ENCODE measurements at places on chromosomes 4 and X.

DNA sequence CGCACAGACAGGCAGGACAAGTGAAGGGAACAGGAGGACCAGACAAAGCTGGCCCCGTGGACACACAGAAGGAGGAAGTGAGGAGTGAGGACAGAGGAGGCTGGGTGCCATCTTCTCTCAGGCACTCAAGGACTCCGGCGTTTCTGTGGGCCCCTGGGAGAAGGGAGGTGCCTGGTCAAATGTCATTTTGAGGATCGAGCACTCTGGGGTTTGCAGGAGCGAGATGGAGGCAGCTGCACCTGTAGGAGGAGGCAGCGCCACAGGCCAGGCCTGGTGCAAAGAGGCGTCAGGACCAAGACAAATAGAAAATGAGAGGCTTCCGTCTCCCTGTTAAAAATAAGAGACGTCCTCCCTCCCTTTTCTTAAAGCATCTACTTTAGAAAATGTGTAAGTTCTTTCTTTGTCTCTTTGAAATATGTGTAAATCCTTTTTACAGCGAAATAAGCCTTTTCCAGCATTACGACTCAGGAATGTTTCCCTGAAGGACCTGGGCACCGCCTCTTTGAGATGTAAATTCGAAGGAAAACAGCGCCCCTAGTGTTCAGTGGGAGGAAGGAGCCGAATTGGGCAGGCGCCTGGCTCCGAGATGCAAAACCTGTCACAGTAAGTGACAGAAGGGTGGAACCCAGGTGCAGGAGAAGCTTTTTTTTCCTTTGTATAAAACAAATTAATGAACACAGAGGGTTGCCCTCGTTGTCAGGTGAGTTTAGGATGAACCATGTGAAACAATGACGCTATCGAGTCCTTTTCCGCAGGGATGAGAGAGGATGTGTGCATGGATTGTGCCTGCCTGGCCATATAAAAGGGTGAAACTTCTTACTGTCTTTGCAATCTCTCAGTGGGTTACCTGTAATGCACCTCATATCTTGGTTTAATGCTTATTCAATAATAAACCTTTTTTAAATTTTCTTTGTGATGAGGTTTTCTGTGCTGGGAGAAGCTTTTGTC, 1.4 kb upstream of the C4orf50 start:
- peak; percentile 57 for DNase-seq

- no peak for DNase-seq
Measured at GRCh38 chr4:25280210-25280609, 32.4 kb upstream of the ZCCHC4 start.

- no peak for DNase-seq
Measured at GRCh38 chrX:7926914-7927258, 327 bp downstream of the PNPLA4 start.

DNA sequence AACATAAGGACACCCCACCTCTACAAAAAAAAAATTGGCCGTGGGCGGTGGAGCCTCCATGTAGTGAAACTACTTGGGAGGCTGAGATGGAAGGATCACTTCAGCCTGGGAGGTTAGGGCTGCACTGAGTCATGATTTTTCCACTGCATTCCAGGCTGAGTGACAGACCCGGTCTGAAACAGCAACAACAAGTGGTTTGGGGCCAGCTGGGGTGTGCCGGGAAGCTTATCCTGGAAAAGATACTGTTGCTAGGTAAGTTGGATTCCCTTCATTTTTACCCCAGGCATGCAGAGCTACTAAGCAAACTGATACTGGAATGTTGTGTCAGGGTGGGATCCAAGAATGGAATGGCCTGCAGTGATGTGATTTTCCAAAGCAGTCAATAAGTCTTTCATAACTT, 57.0 kb downstream of the XAGE2 start:
- DNase-seq, result no peak

GRCh38 chr4:125421547-125421946, 106.8 kb downstream of the FAT4 start:
- DNase-seq, result no peak

- no peak for DNase-seq
Measured at GRCh38 chrX:119687661-119688413, 5.1 kb downstream of the SEPTIN6 start.

GRCh38 chr4:85952972-85953650, 406.7 kb downstream of the MAPK10 start:
- no peak for DNase-seq

DNA sequence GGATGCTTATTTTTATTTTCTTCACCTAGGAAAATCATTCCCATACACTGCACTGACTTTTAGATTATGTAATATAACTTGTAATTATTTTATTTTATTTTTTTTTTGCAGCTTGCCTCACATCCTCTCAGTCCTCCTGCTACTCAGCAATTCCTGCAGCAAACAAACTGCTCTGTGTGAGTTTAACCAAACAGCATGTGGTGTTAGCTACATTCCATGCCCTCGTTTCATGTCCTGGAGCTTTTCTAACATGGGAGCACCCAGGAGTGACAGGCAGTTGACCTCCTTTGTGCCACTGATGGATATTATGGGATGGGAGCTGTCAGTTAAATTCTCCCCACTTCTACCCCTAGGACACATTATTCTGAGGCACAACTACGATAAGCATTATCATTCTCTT, 24.8 kb downstream of the CXCL1 start:
- DNase-seq, result no peak

DNA sequence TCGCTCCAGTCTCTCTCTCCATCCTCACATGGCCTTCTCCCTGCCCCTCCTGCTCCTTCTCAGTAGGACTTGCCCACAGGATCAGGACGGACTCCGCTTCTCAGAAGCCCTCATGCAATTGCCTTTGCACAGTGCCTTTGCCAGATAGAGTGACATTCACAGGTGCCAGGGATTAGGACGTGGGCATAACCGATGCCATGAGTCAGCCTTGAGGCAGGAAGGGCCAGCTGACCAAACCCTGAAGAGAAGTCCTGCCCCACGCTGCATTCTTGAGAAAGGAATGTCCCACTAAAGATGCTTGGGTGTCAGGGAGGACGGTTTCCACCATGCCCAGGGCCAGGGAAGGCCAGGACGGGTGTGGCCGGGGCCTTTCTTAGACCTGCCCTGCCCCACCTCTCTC, 6.6 kb upstream of the GRPEL1 start:
- no peak for DNase-seq

GRCh38 chr4:26682436-26682835, 98.6 kb downstream of the TBC1D19 start:
- no peak for DNase-seq

DNA sequence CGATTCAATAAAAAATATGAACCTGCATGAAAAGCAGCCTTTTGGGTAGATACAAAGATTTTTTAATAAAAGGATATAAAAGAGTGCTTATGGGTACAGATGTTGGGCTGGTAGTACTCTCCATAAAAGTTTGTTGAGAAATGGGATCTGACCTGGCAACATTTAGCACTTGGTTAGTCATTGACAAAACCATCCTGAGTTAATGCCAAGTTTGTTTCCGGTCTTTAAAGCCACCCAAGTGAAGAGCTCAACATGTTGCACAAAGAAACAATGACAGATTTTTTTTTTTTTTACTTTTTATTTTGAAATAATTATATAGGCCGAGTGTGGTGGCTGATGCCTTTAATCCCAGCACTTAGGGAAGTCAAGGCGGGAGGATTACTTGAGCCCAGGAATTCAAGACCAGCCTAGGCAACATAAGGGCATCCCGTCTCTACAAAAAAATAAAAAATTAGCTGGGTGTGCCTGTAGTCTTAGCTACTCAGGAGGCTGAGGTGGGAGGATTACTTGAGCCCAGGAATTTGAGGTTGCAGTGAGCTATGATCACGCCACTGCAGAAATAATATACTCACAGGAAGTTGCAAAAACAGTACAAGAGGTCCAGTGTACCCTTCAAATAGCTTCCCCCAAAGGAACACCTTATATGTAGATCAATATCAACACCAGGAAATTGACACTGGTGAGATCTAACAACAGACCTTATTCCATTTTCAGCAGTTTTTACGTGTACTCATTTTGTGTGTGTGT, 16.6 kb downstream of the CHST7 start:
- DNase-seq, result no peak

DNA sequence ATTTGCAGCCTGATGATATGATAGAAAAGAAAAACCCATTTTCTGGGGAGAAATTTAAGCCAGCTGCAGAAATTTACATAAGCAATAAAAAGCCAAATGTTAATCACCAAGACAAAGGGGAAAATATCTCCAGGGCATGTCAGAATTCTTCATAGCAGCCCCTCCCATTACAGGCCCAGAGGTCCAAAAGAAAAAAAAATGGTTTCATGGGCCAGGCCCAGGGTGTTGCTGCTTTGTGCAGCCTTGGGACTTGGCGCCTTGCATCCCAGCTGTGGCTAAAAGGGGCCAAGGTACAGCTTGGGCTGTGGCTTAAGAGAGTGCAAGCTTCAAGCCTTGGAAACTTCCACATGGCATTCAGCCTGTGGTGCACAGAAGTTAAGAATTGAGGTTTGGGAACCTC, 97.9 kb upstream of the CDX4 start:
- DNase-seq, result no peak

DNA sequence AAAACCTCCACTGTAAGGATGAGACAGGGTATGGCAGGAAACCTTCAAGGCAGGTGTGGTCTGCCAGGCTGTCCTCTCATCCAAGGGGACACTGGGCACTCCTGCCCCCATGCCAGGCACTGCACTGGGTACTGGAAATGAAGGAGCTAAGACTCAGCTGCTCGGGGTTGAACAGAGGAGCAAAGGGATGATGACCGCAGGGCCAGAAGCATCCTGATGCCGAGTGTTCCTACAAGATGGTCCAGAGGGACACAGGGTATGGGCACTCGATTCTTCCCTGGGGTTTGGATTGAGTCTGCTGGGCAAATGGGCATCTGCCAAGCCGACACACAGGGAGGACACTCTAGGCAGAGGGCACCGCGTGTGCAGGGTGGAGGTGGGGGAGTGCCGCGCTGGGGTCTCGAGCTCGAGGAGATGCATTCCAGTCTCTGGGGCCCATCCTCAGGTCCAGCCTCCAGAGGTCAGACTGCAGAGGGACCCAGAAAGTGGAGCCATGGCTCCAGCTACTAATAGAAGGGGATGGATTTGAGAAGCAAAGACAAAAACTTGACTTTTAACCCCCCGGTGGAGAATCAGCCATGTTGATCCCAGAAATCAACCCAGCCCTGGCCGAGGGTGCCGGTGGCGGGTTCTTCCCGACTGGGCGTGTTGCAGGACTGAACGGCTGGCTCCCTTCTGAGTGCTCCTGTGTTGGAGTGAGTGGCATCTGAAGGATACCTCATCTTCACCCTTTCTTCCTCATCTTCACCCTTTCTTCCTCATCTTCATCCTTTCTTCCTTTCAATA, 247.0 kb downstream of the AFAP1 start:
- no peak for DNase-seq

GRCh38 chr4:128770807-128771206, 38.7 kb upstream of the JADE1 start:
- no peak for DNase-seq

- no peak for DNase-seq
Measured at GRCh38 chr4:152763796-152764195, 15.7 kb downstream of the TIGD4 start.

DNA sequence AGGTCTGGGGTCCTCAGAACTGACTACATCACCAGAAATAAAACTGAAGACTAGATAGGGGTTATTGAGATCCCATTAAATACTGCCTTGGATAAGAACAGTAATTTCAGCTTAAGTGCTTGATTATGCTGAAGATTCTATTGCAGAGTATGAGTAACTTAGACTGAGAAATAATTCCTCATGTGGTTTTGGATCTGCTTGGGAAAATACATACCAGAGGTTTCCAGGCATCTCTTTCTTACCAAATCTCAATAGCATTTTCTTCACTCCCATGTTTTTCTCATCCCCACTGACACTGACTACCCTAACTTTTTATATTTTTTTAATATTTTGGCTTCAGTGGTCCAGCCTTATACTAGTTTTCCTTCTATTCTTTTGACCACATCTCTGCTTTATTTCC, 92.0 kb upstream of the TEX13D start:
- no peak for DNase-seq

DNA sequence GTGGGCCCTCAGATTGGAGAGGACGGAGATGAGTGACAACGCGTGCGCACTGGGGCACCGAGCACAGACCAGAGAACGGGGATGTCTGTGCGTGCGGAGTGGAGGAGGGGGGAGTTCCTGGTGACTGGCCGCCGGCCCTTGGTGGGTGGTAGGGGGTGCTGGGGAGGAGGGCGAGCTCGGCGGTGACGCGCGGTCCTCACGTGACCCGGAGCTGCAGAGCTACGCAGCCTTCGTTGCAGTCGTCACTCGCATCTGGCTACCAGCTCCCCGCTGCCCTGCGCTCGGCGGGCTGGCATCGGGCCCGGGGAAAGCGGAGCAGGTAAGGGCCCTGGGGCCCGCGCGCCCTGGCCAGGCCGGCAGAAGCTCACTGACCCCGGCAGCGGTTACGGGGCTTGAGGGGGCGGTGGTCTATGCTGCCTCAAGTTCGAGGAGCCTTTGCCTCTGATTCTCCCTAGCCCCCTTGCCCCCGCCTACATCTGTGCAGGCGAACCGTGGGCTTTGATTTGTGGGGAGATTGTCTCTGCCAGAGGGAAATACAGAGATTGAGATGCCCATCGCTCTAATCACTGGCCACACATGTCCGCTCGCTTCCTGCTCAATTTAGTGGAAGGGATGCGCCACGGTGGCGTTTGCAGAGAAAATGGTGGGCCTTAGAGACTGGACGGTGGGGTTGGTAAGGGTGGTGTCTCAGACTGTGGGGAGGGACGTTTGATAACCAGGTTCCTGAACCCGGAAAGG, at the start of gene ARMCX4:
ARMCX4 (plus strand) TSS at position 245 of the 738 bp plus-strand sequence. CDS start 3,134 bp downstream, outside the sequence.
- peak; percentile 48 for DNase-seq

GRCh38 chr4:24930151-24930550, 17.3 kb upstream of the CCDC149 start:
- DNase-seq, result no peak

GRCh38 chr4:87032884-87033533, 98.2 kb downstream of the AFF1 start:
- peak; percentile 24 for DNase-seq

- DNase-seq, result no peak
Measured at GRCh38 chrX:119089619-119090018, 16.8 kb downstream of the CT47C1 start.

GRCh38 chr4:135123632-135124031, 922.0 kb upstream of the PABPC4L start:
- DNase-seq, result no peak

DNA sequence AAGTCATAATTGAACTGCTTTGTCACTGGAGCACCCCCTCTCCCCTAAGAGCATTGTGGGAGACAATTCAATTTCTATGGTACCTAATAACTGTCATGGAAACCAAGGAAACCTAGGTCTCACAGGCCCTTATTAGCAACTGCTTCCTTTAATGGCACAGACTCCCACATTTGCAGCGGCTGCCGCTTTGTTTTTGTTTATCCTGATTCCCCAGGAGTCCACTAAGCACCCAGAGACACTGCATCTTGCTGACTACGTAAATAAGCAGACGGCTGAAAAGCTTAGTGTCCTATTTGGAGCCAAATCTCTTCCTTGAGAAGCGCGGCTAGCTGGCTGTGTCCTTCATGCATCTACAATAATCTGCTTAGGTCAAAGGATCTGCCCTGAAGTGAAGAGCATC, 494.4 kb downstream of the TMA16 start:
- DNase-seq, result peak; percentile 13

Data from midbrain (tissue), 1 donor.